ENCODE measurements at places on chromosomes 13 and 19.

DNA sequence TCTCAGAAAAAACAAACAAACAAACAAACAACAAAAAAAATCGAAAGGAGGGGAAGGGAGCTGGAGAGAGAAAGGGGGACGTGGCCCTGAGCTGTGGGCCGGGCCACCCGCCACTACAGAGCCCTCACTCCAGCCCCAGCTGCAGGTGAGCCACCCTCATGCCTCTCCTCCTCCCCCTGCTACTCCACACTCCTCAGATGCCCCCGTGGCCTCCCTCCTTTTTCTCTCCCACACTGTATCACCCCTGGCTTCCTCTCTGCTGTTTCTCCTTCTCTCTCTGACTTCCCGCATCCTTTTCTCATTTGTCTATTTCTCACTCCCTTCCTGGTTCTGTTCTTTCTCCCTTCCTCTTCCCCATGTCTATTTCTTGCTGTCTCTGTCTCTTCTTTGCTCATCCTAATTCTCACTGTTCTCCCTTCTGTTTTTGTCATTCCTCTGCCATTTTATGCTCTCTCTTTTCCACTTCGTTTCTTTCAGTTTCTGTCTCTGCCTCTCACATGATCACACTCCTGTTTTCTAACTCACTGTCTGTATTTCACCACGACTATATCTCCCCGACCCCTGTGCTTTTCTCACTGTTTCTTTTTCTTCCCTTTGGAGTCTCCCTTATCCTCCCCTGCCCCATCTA is 2.7 kb downstream of the KLK2 start:
- DNase-seq: no peak

- no peak for DNase-seq
Measured at GRCh38 chr13:80577285-80577684, 236.4 kb upstream of the SPRY2 start.

GRCh38 chr19:48628486-48629296 is 8.5 kb downstream of the DBP start:
- no peak for DNase-seq

- no peak for DNase-seq
Measured at GRCh38 chr13:60974296-60974695, 441.4 kb downstream of the PCDH20 start.

DNA sequence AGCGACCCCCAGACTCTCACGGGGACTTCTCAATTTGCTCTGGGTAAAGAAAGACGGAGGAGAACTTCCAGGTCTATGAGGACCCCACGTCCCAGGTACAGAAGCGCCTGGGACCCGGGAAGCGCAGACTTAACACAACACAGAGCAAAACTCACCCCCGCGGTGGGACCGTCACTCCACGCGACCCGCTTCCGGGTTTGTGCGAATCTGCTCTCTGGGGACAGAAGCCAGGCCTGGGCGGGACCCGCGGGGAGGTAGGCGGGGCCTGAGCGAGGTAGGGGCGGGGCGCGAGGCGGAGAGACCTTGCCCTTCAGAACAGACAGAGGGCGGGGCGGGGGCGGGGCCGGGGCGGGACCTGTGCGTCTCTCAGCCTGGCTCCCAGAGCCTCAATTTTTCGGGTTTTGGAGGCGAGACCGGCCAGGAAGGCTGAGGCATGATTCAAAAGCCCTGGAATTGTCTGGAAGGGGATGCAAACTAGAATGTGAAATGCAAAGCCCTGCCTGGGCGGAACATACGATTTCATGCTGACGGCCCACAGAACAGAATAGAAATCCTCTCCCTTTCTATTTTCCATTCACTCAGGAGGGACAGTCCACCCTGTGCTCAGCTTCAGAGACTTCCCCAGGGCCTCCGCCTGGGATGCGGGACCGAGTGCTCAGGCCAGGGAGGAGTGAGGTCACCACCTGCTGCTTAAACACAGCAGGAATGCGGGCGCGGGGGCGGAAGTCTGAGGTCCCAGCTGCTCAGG is 19.3 kb upstream of the ZNF888 start:
- peak; percentile 90 for DNase-seq

- no peak for DNase-seq
Measured at GRCh38 chr13:75455962-75456361, 26.0 kb downstream of the TBC1D4 start.
